ENCODE measurements at places on chromosomes 2 and 18. TPM values are rescaled to one million over a fixed set of nuclear protein-coding genes. Genes with fewer than 3 reads are reported as not detected.

KDSR gene
- 26.8 TPM for total RNA-seq

SLC4A3 gene
- 6.2 TPM for total RNA-seq

ANKRD30BL gene
- total RNA-seq, result not detected

DNA sequence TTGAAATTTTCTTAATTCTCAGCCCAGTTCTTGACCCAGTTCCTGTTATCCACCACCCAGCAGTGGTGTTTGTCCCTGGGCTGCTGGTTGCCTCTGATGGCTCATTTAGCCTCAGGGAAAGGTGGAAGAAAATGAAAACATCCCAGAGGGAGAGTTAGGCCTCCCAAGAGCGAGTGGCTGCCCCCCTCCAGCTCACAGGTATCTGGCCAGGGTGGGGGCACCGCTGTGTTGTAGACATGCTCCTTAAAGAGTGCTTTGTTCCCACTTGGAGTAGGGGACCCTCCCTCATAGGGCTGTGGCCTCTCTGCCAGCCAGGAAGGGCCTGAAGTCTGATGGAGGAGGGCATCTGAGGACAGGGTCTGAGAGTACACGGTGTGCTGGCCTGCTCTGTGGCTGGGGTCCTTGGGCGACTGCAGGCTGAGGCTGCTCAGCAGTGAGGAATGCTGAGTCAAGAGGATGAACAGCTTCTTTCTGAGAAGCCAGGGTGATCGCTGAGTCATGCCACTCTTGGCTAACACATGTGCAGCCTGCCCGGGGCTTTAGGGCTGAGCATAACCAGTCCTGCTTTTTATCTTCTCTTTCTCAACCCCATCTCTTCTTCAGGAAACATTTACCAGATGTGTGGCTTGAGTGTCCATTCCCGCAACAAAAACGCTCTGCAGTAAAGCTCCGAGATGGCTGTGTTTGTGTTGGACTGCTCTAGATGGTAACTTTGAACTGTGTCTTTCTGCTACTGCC is 72.3 kb downstream of the IL1R2 start:
- peak; percentile 73 for DNase-seq
- H3K4me1 ChIP-seq, result peaks cover 33% of the 10 kb centered on the region
- peak overlapping the region; percentile 69 for H3K27ac ChIP-seq
- no peaks in the 10 kb centered on the region for H3K27me3 ChIP-seq
- H3K4me3 ChIP-seq, result no peak overlapping the region

GRCh38 chr18:21998486-21998885 is 170.9 kb upstream of the GATA6 start:
- H3K36me3 ChIP-seq, result no peaks in the 10 kb centered on the region
- peak overlapping the region; percentile 96 for H3K27ac ChIP-seq
- no peak overlapping the region for H3K4me3 ChIP-seq

- no peak overlapping the region for H3K27ac ChIP-seq
- H3K4me3 ChIP-seq, result no peak overlapping the region
- no peaks in the 10 kb centered on the region for H3K4me1 ChIP-seq
- H3K36me3 ChIP-seq, result peaks cover 1% of the 10 kb centered on the region
These were observed 10.4 kb upstream of the CCDC74A start for GRCh38 chr2:131517106-131517831.

DNA sequence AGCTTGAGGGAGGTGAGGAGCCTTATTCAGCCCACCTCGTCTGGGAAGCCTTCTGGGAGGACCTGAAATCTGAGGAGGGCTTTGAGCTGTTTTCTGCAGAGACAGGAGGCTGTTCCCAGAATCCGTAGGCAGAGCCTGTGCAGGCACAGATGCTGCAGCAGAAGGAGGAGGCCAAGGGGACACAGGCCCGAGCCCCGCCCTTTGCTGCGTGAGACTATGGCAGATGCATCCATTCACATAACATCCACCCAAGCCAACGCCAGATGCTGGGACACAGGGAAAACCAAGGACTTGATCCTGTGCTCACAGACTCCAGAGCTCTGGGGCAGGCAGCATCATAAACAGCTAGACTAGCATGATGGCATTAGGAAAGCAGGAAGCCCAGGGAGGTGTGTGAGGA is 98.2 kb downstream of the KCNF1 start:
- no peak overlapping the region for H3K4me3 ChIP-seq
- H3K27ac ChIP-seq, result no peak overlapping the region
- no peak for DNase-seq

- no peak for DNase-seq
- no peak overlapping the region for H3K4me3 ChIP-seq
- no peaks in the 10 kb centered on the region for H3K36me3 ChIP-seq
- H3K4me1 ChIP-seq, result no peaks in the 10 kb centered on the region
These were observed 8.8 kb upstream of the IFIH1 start for GRCh38 chr2:162327134-162327769.

GRCh38 chr18:53817976-53818950 is 406.2 kb downstream of the MBD2 start:
- H3K4me1 ChIP-seq, result no peaks in the 10 kb centered on the region
- no peak overlapping the region for H3K27ac ChIP-seq
- H3K4me3 ChIP-seq, result no peak overlapping the region
- H3K27me3 ChIP-seq, result no peaks in the 10 kb centered on the region
- no peak for DNase-seq
- no peaks in the 10 kb centered on the region for H3K36me3 ChIP-seq

- H3K27me3 ChIP-seq, result no peaks in the 10 kb centered on the region
- H3K4me3 ChIP-seq, result no peak overlapping the region
- H3K27ac ChIP-seq, result no peak overlapping the region
- peaks cover 2% of the 10 kb centered on the region for H3K36me3 ChIP-seq
These were observed 32.9 kb downstream of the HS1BP3 start for GRCh38 chr2:20617892-20618467.

GRCh38 chr2:96870626-96871255 is 861 bp upstream of the SEMA4C start:
- no peaks in the 10 kb centered on the region for H3K36me3 ChIP-seq
- H3K27ac ChIP-seq, result peak overlapping the region; percentile 70
- peak overlapping the region; percentile 95 for H3K4me3 ChIP-seq
- no peak for DNase-seq
- no peaks in the 10 kb centered on the region for H3K27me3 ChIP-seq
- H3K4me1 ChIP-seq, result peaks cover 20% of the 10 kb centered on the region

GRCh38 chr2:177603181-177603580 is 210.6 kb downstream of the AGPS start:
- H3K4me1 ChIP-seq, result peaks cover 27% of the 10 kb centered on the region
- H3K27ac ChIP-seq, result no peak overlapping the region
- H3K4me3 ChIP-seq, result no peak overlapping the region
- no peaks in the 10 kb centered on the region for H3K36me3 ChIP-seq

GRCh38 chr2:231094736-231095346 is 30.0 kb downstream of the HTR2B start:
- H3K36me3 ChIP-seq, result peaks cover 4% of the 10 kb centered on the region
- H3K27me3 ChIP-seq, result no peaks in the 10 kb centered on the region
- peaks cover 39% of the 10 kb centered on the region for H3K4me1 ChIP-seq

DNA sequence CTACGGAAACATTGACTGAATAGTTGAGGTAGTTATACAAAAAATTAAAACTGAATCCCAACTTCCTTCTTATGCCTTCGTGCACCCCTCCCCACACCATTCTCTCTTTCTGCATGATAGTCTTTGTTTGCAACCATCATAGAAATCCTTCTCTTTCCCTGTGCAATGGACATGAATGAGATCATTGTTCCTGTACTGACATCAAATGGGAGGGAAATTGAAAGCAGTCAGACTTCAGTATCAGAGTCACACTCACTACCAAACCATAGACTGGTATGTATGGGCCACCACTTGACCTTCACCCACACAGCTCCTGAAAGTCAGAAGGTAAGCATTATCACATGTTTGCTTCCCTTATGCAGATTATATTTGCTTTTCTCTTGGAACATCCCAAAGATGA is 782.8 kb downstream of the BCL11A start:
- no peak overlapping the region for H3K4me3 ChIP-seq
- no peaks in the 10 kb centered on the region for H3K4me1 ChIP-seq
- H3K36me3 ChIP-seq, result no peaks in the 10 kb centered on the region
- DNase-seq, result no peak
- H3K27me3 ChIP-seq, result no peaks in the 10 kb centered on the region
- H3K27ac ChIP-seq, result no peak overlapping the region

- peaks cover 39% of the 10 kb centered on the region for H3K4me1 ChIP-seq
- no peaks in the 10 kb centered on the region for H3K36me3 ChIP-seq
- no peak overlapping the region for H3K27ac ChIP-seq
- DNase-seq, result no peak
- no peaks in the 10 kb centered on the region for H3K27me3 ChIP-seq
These were observed 22.8 kb downstream of the PRKCE start for GRCh38 chr2:45674035-45674816.

DNA sequence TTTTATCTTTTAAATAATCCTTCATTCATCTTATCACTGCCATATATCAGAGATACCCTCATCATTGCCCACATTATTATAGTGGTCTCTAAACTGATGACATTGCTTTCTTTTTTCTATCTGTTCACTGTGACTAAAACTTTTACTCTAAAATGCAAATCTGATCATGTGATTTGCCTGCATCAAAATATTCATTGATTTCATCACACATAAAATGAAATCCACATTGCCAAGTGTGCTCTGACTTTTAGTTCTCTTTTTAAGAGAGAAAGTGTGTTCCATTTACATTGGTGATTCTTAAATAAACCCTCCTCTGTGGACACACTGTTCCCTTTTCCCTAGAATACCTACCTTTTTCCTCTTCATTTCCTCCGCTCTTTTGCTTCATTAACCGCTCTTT is 7.5 kb downstream of the REL start:
- peaks cover 5% of the 10 kb centered on the region for H3K4me1 ChIP-seq
- no peak for DNase-seq
- no peaks in the 10 kb centered on the region for H3K27me3 ChIP-seq

DNA sequence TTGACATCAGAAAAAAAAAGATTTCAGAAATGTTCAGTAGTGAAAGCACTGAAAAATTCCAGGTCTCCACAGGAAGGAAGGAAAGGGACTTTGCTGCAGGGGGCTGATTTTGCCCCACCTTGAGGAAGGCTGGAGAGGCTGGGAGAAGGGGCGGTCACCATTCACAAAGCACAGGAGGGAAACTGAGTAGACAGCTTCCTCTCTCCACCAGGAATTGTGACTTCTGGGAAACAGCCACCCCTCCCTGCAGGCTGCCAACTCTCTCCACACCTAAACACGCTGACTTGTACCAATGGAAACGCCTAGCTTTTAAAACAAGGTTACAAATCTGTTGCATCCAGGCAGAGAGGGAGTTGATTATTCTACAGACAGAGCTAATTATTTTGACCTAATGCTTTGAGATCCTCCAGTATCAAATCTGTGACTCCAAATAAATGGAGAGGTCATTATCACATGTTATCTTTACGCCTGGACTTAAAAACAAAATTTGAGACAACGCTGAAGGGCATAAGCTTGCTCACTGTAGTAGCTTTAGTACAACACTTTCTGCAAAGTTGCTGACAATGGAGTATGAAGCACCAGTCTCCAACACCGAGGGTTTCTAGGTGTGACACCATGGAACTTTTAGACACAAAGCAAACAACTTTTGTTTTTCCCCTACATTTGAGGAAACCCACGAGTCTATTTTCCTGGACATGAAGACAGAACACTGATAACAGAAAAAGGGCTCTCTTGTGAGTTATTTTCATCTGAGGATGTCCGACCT is 42.7 kb downstream of the EPHA4 start:
- no peaks in the 10 kb centered on the region for H3K27me3 ChIP-seq
- peak overlapping the region; percentile 39 for H3K27ac ChIP-seq
- DNase-seq, result no peak

DNA sequence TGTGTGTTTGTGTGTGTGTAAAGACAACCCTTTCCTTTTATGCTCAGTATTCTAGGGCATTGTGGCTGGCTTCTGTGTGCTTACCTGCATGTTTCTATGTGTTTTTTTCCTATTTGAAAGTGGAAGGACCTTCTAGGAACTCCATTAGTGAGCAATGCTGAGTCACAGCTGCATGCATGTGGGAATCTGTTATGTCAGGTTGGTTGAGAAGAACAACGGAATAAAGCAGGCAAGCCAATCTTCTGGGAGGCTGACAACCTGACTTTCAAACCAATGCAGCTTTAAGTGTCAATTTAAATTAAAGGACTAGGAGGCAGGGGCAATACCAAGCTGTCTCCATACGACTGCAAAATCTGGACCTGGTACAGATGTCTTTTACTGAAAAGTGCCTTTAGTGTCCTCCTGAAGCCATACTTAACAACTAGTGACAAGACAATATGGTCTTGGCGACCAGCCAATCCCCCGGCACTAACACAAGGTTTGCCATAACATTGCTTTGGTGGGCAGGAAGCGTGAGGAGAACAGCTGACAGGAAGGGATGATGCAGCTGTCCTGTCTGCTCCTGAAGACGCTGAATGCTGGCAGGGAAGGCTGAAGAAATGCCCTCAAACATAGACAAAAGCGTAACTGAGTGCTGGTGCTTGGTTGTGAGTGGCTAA is 514.7 kb upstream of the CDH7 start:
- H3K36me3 ChIP-seq, result no peaks in the 10 kb centered on the region
- H3K27ac ChIP-seq, result no peak overlapping the region
- H3K4me3 ChIP-seq, result no peak overlapping the region
- H3K4me1 ChIP-seq, result no peaks in the 10 kb centered on the region

GRCh38 chr2:54878182-54878581 is 154.7 kb downstream of the EML6 start:
- no peaks in the 10 kb centered on the region for H3K27me3 ChIP-seq
- H3K36me3 ChIP-seq, result no peaks in the 10 kb centered on the region
- H3K4me3 ChIP-seq, result no peak overlapping the region
- no peak for DNase-seq

GRCh38 chr2:677959-678550 is 849 bp upstream of the TMEM18 start:
- H3K36me3 ChIP-seq, result no peaks in the 10 kb centered on the region
- H3K27ac ChIP-seq, result peak overlapping the region; percentile 97
- peak overlapping the region; percentile 84 for H3K4me3 ChIP-seq
- DNase-seq, result no peak
- no peaks in the 10 kb centered on the region for H3K27me3 ChIP-seq

GRCh38 chr2:39667104-39667885 is 1.6 kb downstream of the TMEM178A start:
- no peak for DNase-seq
- H3K4me1 ChIP-seq, result no peaks in the 10 kb centered on the region
- H3K4me3 ChIP-seq, result no peak overlapping the region
- no peak overlapping the region for H3K27ac ChIP-seq
- no peaks in the 10 kb centered on the region for H3K36me3 ChIP-seq

DNA sequence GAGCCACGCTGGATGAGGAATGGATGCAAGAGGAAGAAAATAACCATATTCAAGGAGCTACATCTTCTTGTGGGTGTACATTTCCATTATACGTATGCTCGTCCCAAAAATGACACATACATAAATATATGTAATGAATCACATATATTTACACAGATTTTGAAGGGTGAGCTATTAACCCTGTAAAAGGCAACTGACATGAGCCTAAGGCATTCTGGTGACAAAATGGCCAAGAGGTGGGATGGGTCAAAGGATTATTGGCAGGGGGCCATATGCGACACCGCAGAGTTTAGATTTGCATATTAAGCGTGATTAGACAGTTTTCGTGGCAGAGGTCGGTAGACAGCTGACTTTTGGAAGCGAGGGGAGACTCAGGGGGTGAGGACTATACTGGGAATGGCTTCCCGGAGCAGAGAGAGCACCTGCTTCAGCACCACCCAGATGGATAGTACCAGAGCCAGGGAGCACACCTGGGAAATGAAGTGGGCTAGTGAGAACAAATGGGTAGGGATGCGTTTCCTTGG is 431 bp upstream of the CNRIP1 start:
- H3K4me3 ChIP-seq, result no peak overlapping the region
- DNase-seq, result no peak
- no peaks in the 10 kb centered on the region for H3K36me3 ChIP-seq
- no peak overlapping the region for H3K27ac ChIP-seq
- no peaks in the 10 kb centered on the region for H3K4me1 ChIP-seq
- no peaks in the 10 kb centered on the region for H3K27me3 ChIP-seq

GRCh38 chr18:60200558-60200957 is 172.0 kb downstream of the MC4R start:
- no peak overlapping the region for H3K27ac ChIP-seq
- H3K27me3 ChIP-seq, result no peaks in the 10 kb centered on the region
- H3K36me3 ChIP-seq, result no peaks in the 10 kb centered on the region
- H3K4me3 ChIP-seq, result no peak overlapping the region
- no peaks in the 10 kb centered on the region for H3K4me1 ChIP-seq
- DNase-seq, result no peak
